ENCODE measurements at places on chromosomes 3 and 15.

GRCh38 chr3:155283092-155284056 is 10.1 kb downstream of the STRIT1 start:
- DNase-seq, result no peak

DNA sequence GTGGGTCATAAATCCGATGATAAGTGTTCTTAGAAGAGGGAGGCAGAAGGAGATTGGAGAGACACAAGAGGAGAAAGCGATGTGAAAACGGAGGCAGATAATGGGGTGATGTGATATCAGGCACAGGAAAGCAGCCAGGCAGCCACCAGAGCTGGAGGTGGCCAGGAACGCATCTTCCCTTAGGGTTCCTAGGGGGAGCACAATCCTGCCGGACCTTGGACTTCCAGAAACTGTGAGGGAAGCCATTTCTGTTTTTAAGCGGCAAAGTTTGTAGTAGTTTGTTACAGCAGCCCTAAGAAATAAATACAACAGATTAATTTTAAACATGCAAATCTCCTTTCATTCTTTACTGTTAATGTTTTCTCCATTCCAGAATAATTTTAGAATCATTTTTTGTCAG is 259.9 kb upstream of the TMC3 start:
- DNase-seq, result no peak

GRCh38 chr3:125052624-125053303 is 3.0 kb downstream of the HEG1 start:
- DNase-seq, result peak; percentile 67

GRCh38 chr15:78000091-78000926 is 77.2 kb downstream of the TBC1D2B start:
- DNase-seq, result peak; percentile 3

- no peak for DNase-seq
Observed at GRCh38 chr3:137131081-137131480, 173.3 kb downstream of the IL20RB start.

DNA sequence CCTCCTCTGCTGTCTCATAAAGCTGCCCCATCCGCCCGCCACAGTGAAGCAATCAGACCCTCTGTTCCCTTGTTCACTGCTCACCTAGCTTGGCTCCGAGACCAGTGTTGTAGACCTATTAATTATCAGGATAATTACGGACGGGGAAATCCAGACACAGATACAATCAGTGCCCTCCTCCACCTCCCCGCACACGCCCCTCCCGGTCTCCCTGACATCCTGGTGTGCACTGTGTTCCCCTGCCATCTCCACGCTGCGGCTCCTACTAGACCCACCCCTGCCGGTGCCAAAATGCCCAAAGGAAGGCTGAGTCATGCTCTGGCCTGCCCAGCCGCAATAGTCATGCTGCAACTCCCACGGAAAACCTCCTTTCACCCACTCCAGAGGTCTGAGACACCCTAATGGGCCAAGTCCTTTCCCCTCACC is 277.3 kb upstream of the TLE3 start:
- DNase-seq, result no peak

DNA sequence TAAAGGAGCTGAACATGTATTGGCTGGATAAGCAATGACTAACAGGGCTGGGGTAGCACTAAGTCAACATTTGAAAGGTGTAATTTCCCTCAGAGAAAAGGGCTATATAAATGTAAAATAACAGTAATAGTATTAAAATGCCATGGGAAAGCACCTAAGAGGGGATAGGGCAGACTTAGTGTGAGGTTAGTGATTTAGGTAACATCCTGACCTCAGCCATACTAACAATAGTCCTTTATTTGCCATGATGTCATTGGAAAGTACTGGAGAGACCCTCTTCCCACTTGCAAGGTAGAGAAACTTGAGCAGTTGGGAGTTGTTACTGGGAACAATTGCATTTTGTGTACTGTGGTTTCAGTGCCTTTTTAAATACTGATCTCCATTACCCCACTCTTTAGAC is 103.4 kb downstream of the LSAMP start:
- no peak for DNase-seq

DNA sequence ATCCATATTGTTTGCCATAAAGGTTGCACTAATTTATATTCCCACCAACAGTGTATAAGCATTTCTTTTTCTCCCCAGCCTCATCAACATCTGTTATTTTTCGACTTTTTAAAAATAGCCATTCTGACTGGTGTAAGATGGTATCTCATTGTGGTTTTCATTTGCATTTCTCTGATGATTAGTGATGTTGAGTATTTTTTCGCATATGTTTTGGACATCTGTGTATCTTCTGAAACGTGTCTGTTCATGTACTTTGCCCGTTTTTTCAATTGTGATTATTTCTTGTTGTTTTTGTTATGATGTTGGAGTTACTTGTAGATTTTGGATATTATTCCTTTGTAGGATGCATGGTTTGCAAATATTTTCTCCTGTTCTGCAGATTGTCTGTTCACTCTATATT is 46.5 kb downstream of the TP63 start:
- no peak for DNase-seq

- no peak for DNase-seq
Observed at GRCh38 chr15:94122516-94122915, 108.8 kb upstream of the MCTP2 start.

- DNase-seq, result no peak
Observed at GRCh38 chr3:97264180-97264579, 449.8 kb downstream of the EPHA6 start.

GRCh38 chr15:71752604-71753289 is 57.6 kb upstream of the NR2E3 start:
- DNase-seq, result peak; percentile 68

DNA sequence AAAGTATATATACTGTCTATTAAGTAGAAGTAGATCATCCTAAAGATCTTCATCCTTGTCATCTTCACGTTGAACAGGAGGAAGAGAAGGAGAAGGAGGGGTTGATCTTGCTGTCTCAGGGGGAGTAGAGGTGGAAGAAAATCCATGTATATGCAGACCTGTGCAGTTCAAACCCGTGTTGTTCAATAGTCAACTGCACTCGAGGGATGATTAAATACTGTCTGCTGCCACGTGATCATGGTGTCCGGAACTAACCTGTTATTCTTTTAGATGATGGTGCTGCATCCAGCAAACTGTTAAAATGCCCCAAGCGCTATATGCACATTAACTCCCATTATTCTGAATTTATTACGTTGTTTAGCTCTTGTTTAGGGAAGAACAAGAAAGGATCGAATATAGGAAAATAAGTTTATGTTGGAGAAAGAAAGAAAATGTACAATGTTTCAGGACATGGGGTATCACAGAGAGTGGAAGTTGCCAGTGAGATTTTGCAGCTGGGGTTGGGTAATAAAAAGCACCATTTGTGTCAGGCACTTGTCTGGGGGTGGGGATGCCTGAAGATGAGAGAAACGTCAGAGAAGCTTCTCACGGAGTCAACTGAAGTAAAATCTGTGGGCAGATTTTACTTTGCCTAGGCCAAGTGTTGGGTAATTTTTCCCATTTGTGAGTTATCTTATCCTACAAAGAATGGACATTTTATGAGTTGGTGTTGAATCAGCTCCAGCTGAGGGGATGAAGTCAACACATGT is 229.2 kb downstream of the RYR3 start:
- DNase-seq, result no peak

- DNase-seq, result no peak
Observed at GRCh38 chr3:17369973-17370372, 372.5 kb downstream of the TBC1D5 start.

- no peak for DNase-seq
Observed at GRCh38 chr3:143255739-143256138, 136.2 kb downstream of the CHST2 start.

DNA sequence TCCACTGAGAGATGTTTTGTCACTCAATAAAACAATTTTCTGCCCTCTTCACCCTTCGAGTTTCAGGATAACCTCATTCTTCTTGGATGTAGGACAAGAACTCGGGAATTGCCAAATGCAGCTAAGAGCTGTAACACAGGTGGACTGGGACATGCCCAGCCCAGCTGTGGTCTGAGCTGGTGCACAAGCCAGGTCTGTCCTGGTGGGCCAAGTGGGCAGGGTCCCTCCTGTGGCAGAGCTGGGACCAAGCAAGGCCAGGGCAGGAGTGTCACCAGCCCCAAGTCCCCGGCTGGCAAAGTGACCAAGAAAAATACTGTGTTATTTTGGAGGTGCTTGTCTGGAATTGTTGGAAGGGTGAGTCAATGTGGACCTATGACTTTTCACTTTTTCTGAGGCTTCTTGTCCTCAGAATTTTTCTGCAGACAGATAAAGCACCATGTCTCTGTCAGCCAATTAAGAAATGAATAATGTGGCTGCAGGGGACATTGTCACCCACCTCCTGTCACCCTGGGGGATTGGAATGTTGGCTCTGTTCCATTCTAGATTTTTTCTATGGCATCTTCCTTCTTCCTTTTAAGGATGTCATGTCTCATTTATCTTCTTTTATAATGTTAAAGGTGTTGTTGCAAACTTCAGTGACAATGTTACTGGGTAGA is 645.2 kb upstream of the EPHA6 start:
- DNase-seq, result no peak

DNA sequence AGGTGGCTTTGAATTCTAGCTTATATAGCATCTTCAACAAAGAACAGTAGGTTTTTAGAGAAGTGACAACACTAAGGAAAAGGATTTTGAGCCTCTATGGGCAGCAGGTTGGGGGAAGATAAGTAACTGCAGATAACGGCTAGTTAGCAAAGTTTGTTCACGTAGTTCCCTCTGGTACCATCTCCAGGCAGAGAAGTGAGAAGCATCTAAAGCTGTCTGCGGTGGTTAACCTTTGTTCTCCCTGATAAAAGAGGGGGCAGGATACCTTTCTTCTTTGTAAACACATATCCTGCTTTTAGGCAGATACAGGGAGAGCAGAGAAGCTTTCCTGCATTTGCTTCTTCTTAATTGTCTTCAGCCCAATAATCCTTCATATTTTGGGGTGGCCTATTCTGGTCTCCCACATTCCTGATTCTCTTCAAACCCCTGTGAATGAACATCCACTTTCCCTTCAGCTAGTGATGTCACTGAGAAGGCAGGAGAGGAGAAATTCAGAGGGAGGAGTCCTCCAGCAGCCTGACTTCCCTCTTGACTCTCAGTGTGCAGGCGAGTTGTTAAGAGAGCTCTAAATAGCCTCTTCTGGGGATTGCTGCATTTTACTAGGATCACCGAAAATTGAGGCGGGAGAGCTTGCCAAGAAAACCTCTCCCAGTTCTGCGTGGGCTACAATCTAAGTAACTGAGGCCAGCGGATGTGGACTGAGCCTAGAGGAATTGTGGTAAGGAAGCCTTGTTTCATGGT is 393.7 kb upstream of the C2CD4B start:
- DNase-seq, result no peak

DNA sequence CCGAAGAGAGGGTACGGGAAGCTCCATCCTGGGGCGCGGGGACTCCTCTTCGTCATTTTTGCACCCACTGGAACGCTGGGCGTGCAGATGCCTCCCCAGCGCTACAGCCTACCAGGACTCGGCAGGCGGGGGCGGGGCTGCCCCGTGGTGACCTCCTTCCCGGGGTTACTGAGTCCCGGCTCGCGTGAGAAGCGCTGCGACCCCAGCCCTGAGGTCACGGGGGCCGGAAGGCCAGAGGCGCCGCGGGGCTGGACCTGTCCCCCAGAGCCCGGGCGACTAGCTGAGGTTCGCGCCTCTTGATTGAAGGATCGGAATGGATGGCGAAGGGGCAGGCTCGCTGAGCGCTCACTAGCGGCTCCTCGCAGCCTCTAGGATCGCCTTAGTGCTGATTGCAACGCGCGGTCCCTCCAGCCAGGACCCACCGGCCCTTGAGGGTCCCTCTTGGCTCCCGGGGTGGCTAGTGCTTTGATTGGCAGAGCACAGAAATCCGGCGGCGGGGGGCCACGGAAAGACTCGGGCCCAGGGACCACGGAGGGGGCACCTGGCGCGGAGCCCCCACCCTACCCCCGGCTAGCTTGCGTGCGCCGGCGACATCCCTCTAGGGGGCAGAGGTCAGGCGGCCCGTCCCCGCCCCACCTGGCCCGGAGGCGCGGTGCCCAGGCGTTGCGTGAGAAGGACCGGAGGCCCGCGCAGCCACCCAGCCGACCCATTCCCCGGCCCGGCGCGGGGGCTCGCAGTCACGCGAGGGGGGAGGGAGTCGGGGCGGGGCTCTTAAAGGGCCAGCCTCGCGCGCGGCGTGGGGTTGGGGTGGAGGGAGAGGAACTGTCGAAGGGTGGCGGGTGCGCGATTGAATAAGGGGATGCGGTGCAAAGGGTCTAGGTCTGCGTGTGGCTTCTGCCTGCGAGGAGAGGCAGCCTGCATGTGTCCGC is 781 bp upstream of the CYP1A1 start:
- DNase-seq, result no peak

GRCh38 chr15:78050826-78051225 is 26.7 kb downstream of the TBC1D2B start:
- DNase-seq, result no peak

- DNase-seq, result no peak
Observed at GRCh38 chr15:35058534-35059054, 26.5 kb downstream of the NANOGP8 start.

- no peak for DNase-seq
Observed at GRCh38 chr15:87591582-87591981, 665.0 kb downstream of the NTRK3 start.

- DNase-seq, result no peak
Observed at GRCh38 chr3:50806806-50807205, 132.1 kb downstream of the DOCK3 start.

DNA sequence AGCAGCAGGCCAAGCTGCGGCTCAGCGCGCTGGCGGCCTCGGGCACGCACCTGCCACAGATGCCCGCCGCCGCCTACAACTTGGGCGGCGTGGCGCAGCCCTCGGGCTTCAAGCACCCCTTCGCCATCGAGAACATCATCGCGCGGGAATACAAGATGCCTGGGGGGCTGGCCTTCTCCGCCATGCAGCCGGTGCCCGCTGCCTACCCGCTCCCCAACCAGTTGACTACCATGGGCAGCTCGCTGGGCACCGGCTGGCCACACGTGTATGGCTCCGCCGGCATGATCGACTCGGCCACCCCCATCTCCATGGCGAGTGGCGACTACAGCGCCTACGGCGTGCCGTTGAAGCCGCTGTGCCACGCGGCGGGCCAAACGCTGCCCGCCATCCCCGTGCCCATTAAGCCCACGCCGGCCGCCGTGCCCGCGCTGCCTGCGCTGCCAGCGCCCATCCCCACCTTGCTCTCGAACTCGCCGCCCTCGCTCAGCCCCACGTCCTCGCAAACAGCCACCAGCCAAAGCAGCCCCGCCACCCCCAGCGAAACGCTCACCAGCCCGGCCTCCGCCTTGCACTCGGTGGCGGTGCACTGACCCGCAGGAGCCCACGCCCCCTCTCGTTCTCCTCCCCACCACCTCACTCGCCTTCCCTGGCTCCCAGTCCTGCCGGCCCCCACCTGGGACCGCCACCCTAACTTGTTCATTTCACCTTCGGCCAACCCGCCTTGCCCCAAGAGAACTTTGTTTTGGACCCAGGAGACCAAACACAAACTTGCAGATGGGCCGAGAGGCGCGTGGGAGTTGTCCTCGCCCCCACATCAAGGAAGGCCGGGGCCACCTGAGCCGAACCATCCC is 1.5 kb downstream of the FOXB1 start:
- no peak for DNase-seq
